A673 (cell line): ENCODE measurements at places on chromosomes 11 and 22.

GRCh38 chr22:49063545-49063890 is 764.2 kb downstream of the BRD1 start:
- no peak for DNase-seq

- DNase-seq: no peak
Measured at GRCh38 chr11:64322925-64323260, 5.0 kb downstream of the PRDX5 start.

GRCh38 chr11:66339162-66339675 is 3.0 kb upstream of the RIN1 start:
- DNase-seq: no peak

DNA sequence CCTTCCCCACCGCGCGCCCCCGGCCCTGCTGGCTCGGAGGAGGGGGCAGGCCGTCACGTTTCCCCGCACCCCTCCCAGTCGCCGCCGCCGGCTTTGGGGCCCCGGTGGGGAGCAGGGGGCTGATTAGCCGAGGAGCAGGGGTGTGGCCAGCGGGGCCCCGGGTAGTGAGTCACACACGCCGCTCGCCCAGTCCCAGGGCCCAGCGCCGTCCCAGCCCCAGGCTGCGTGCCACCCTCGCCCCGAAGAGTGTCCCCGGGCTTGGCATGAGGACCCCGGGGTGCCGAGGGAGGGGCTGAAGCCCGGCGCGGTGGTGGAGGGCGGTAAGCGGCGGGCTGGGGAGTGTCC is 34.4 kb downstream of the PRDM11 start:
- DNase-seq: peak; percentile 78

- DNase-seq: no peak
Measured at GRCh38 chr11:36026315-36026968, 82.6 kb downstream of the LDLRAD3 start.

DNA sequence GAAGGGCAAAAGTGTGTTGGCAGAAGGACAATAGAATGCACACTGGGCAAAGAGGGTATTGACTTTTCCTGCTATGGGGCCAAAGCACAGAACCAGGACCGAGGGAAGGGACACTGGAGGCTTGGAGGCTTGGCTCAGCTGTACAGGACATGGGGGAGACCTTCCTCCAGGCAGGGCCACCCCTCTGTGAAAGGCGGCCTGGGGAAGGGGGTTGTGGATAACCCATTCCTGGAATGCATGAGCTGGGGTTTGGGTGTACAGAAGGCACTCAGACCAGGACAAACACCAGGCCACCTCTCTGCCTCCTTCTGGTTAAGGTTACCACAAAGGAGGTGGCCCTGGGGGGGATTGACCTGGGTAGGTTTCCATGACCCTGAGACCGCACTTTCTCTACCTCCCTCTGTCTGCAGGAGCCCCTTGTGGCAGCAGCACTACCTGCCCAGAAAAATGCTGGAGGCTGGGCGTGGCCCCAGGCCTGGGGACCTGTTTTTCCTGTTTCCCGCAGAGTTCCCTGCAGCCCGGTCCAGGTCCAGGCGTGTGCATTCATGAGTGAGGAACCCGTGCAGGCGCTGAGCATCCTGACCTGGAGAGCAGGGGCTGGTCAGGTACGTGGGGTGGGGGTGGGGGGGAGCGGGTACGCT is 9.6 kb downstream of the P2RY2 start:
- no peak for DNase-seq

DNA sequence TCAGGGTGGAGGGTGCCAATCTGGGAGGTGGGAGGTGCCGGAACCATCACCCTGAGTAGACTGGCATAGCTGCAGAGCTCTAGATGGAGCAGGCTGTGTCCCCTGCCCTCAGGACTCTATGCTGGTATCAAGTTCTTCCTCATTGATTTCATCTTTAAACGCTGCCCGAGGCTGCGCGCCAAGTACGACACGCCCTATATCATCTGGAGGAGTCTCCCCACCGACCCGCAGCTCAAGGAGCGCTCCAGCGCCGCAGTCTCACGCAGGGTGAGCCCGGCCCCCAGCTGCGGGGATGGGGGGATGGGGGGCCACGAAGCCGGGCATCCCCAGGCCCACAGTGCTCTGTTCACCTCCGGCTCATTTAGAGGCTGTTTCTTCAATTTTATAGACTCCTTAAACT is 52.5 kb downstream of the GRAMD4 start:
- DNase-seq: no peak

- DNase-seq: no peak
Measured at GRCh38 chr11:35787013-35787504, 124.5 kb downstream of the TRIM44 start.

GRCh38 chr11:28072321-28072720 is 35.6 kb downstream of the KIF18A start:
- no peak for DNase-seq

- no peak for DNase-seq
Measured at GRCh38 chr22:25083807-25084200, 115.9 kb upstream of the CRYBB3 start.

DNA sequence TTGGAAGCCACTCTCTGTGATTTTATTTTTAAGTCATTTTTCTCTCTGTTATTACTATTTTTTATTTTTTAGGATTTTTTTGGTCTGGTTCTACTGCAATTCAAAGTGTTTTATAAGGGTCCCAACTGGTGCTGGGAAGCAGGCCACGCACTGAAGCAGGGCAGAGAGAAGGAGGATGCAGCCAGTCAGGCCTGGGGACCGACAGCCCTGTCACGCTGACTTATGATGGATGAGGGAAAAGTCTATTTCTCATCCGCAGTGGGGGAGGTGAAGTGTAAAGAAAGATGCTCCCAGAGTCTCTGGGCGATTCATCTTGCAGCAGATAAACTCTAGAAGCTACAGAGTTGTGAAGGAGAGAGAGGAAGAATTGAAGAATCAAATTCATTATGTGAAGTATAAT is 191.6 kb downstream of the NTM start:
- no peak for DNase-seq

GRCh38 chr11:45806072-45806933 is 1.4 kb downstream of the SLC35C1 start:
- no peak for DNase-seq

- DNase-seq: peak; percentile 36
Measured at GRCh38 chr11:11993839-11994238, 14.6 kb downstream of the DKK3 start.

DNA sequence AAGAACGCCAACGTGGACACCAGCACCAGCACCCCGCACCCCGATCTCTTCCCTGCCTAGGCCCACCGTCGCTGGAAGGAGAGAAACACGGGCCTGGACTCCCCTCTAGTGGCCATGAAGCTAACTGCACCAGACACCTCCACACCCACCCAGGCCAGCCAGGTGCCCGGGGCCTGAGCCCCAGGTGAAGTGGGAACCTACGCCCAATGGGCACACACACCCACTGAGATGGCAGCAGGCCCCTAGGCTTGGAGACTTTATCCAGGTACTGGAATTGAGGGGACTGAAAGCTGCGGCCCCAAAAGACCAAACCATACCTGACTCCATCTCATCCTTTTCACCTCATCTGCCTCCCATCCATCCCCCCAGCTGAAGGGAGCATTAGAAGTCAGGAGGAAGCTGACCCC is 81.0 kb downstream of the BUD13 start:
- peak; percentile 61 for DNase-seq

- DNase-seq: no peak
Measured at GRCh38 chr22:45562537-45563361, 60.1 kb downstream of the FBLN1 start.

- peak; percentile 92 for DNase-seq
Measured at GRCh38 chr11:31809857-31810778, 1.0 kb downstream of the PAX6 start.

DNA sequence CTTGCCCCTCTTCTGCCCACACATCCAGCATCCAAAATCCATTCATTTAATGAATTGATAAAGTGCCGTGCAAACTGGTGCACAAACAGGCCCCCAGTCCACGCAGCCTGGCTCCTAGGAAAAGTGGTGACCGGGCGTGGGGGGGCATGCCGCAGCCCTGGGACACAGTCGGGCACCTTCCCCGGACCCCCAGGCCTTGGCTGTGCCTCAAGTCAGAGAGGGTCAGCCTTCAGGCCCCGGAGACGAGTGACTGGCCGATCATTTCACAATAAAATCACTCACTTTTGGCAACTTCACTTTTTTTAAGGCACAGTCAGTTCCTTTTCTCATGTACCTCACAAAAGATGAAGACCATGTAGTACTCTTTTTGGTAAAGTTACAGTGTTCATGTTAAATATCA is 8.0 kb downstream of the CDPF1 start:
- DNase-seq: no peak

DNA sequence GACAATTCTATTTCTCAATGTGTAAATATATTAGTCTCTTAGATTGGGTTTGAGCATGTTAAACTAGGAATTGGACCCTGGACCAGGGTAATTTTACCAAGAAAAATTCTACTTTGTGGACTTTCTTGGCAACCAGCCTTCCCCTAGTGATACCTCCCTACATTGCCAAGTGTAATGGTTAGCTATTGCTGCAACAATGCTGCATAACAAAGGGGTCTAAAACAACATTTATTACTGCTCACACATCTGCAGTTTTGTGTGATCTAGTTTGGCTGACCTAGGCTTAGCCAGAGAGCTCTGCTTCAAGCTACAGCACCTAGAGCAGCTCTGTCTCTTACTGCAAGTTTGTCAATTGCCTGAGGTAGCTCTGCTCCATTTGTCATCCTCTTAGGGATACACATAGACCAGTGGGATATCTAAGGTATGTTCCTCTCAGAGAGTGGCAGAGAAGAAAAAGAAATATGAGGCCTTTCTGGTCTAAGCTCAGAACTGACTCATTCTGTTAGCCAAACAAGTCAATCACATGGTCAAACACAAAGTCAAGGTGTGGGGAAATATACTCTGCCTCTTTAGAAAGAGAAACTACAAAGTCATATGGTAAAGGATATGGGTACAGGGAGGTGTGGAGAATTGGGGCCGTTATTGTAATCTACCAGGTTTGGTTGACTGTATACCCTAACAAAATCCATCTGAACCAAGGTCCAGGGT is 2.0 kb upstream of the LAYN start:
- no peak for DNase-seq

DNA sequence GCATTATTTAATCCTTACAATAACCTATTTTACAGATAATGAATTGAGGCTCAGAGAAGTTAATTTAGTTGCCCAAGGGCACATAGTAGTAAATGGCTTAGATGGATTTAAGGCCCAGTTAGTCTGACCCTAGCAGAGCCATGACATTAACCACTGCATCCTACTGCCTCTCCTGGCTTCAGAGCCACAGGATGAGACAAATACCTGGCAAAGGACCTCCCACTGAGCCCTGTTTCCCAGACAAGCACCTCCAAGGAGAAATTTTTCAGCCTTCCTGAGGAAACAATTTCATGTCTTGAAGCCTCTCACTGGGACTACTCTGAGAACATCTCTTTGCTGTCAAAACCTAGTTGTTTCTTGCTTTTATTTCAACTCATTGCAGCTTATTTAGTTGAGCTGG is 28.4 kb downstream of the IZUMO1R start:
- DNase-seq: no peak

GRCh38 chr11:121389651-121390050 is 62.5 kb upstream of the SORL1 start:
- no peak for DNase-seq

DNA sequence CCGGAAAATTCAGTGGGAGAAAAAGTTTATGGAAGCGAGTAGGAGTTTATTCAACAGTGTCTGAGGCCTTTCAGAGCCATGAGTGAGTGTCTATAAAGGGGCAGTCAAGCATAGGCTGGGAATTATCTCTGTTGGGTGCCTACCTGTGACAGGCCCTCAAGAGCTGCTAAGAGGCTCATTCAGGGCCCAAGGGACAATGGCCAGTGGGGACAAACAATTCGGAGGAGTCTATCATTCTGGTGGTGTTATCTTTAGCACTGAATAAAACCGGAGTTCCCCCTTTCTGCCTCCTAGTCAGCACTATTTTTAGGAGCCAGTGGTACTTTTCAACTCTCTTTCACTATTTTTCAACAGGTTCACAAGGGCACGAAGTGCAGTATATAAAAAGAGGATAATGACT is 89.5 kb upstream of the HTATIP2 start:
- no peak for DNase-seq

- peak; percentile 31 for DNase-seq
Measured at GRCh38 chr11:105821372-105821771, 200.7 kb downstream of the MSANTD4 start.

DNA sequence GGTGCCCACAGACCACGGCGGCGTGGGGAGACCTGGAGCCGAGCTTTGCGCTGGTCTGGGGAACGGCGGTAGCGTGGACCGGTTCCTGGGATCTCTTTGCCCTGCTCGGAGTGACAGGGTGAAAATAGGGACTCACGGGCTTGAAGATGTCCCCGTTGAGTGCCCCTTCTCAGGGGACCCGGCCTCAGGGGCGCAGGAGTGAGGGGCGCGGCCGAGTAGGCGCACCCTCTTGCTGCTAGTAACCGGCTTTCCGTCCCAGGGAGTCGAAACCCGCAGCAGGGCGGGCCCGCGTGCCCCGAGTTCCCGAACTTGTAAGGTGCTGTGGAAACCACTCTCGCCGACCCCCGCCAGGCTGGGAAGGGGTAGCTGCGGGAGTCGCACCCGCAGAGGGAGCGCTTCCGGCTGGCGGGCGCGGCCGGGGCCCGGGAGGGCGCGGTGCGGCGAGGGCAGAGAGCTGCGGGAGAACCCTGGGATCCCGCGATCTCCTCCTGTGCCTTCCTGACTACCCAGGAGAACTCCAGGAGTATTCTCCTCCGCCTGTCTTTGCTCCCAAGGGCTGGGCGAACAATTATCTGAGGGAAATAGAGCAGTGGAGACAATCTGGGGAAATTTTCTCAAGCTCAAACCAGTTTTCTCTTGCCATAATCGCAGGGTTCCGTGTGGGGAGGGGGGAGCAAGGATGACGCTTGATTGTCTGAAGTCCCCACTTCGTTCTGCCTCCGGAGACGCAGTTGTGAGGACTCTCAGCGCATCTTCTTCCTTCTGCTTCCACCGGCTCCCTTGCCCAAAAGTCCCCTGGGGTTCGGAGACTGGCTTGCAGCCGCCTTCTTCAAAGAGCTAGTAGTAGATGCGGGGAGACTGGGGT is 666 bp downstream of the NELL1 start:
- peak; percentile 10 for DNase-seq

DNA sequence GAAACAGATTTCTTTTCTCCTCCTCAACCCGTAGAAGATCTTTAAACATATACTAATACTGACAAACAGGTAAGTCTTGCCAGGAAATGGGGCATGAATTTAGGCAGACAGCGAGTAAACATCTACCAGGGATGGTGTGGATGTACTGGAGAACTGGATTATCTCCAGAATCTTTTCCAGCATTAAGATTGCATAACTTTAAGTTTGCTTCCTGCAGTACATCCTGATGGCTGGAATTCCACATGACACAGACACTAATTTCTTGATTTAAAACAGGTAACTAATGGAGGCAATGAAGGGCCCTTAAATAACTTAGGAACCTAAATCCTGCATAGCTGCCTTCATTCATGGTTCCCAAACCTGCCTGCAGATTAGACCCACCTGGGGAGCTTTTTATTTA is 40.7 kb downstream of the JHY start:
- DNase-seq: no peak

DNA sequence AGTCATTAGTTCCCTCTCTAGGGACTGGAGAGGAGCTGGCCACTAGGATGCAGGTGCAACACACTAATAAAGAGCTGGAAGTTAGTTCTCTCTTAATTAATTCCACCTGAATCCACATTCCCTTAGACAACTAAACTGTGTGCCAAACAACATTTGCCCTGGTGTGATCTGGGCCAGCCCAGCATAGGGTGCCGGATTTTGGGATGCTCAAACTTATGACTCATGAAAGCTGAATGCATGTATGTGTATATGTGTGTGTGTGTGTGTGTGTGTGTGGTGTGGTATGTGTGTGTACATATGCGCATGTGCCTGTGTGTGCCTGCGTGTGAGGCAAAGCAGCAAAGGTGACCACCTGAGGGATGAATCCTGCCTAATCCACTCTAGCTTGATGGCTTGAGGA is 110.7 kb downstream of the EHF start:
- DNase-seq: no peak
